T-cell (primary cell): ENCODE measurements at places on chromosomes 1 and 21. TPM values are rescaled to one million over a fixed set of nuclear protein-coding genes. Genes with fewer than 3 reads are reported as not detected.

Gene TACSTD2
- 0.16 TPM for total RNA-seq

Gene RIPPLY3
- total RNA-seq: not detected

Gene TMEM269
- 0.88 TPM for total RNA-seq

Gene INKA2
- 2.7 TPM for total RNA-seq

Gene NHLH1
- 0.38 TPM for total RNA-seq

Gene RUNX3
- total RNA-seq: 142 TPM

Gene OR2T35
- total RNA-seq: not detected
